GM12865 (cell line): ENCODE measurements at places on chromosomes 11 and 22.

- DNase-seq: no peak
Observed at GRCh38 chr11:130706572-130706971, 209.7 kb downstream of the SNX19 start.

GRCh38 chr22:38346506-38346905 lies 29.3 kb upstream of the CSNK1E start:
- no peak for DNase-seq

GRCh38 chr11:33880979-33881378 lies 10.9 kb downstream of the LMO2 start:
- DNase-seq: no peak

GRCh38 chr11:36719358-36720107 lies 121.5 kb upstream of the RAG2 start:
- DNase-seq: no peak

DNA sequence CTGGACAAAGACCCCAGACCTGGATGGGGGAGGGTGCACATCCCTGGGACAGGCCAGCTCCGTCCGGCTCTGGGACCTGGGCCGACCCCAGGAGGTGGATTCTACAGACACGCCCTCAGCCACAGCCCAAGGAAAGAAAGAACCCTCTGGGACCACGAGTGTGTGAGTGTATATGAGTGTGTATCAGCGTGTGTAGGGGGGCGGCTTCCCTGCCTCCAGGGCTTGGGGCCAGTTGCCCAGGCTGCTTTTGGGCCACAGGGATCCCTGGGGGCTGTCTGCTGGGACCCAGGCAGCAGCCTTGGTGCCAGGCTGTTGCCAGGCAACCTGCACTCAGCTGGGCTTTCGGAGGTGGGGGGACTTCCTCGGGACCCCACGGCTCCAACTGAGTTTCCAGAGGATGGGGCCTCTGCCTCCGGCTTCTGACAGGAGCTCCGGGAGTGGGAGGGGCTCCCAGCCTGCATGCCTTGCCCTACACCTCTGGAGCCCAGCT lies 8.9 kb downstream of the DUSP8 start:
- no peak for DNase-seq

GRCh38 chr11:78295991-78296930 lies 107.5 kb downstream of the USP35 start:
- no peak for DNase-seq

DNA sequence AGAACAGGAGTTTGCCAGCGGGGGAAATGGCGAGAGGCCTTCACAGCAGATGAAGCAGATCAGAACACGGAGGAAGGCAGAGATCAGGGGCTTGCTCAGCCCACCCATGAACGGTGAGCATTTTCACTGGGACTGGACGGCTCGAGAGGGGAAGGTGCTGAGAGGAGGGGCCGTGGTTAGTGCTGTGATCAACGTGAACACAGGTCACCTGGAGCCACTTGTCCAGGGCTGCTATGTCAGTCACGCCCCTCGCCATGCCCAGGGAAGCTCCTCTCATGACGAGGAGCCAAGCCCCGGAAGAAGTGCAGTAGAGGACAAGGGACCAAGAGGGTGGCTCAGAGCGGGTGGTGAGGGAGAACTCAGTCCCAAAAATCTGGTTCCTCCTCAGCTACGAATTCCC lies 7.0 kb downstream of the PLA2G6 start:
- no peak for DNase-seq

DNA sequence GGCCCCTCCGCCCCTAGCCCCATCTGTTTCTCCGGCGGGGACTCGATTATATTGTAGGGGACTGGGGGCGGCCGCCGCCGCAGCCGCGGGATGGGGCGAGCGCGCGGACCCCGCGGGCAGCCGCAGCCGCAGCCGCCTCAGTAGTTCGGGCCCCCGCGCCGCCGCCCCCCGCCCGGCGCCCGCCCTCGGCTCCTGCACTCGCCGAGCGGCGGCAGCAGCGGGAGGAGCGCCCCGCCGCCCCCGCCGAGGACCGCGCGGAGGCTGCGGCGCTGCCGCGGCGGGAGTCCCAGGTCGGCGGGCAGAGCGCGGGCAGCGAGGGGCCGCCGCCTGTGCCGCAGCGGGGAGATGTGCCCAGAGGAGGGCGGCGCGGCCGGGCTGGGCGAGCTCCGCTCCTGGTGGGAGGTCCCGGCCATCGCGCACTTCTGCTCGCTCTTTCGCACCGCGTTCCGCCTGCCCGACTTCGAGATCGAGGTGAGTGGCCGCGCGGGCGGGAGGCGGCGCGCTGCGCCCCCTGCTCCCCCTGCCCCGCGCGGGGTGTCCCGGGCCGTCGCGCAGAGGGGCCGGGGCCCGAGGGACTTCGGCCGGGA lies at the start of gene CECR2:
CECR2 (plus strand) TSS at position 22 of the 587 bp plus-strand sequence; CDS start at position 346, 324 bp downstream.
- DNase-seq: peak; percentile 24

DNA sequence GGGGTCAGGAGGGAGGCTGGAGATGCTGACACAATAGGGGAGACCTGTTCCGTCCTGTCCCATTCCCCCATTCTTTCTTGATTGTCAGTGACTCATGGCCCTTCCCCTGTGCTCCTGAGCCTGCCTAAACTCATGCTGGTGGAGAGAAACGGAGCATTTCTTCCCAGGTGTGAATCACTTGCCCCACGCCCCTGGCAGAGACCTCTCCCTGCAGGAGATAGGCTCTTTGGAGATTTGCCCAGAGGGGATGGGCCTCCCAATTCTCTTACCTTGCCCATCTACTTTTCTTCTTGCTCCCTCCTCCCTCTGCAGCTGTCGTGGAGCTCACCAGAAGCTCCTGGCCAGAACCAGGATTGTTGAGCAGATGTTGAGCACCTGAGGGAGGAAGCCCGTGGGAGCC lies 121.9 kb upstream of the OR9Q1 start:
- no peak for DNase-seq

GRCh38 chr11:130689222-130689908 lies 226.9 kb downstream of the SNX19 start:
- no peak for DNase-seq

GRCh38 chr11:123682696-123683410 lies 28.4 kb upstream of the SCN3B start:
- DNase-seq: no peak

DNA sequence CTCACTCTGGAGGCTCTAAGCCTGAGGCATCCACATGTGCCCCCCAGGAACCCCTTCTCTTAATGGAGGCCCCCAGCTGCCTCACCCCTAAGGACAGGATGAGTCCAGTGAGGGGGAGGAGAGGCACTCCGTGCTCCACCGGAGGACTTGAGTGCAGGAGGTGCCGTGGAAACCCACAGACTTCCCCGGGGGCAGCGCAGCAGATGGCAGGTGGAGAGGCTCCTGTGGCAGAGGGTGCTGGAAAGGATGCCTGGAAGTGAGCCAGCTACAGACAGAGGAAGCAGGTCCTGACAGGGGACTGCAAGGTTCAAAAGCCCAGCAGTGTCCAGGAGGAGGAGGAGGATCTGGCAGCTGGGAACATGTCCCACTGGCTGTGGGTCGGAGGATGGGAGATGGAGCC lies 1384.0 kb downstream of the TBC1D22A start:
- DNase-seq: no peak

GRCh38 chr22:21451545-21452520 lies 15.4 kb upstream of the TMEM191C start:
- no peak for DNase-seq

DNA sequence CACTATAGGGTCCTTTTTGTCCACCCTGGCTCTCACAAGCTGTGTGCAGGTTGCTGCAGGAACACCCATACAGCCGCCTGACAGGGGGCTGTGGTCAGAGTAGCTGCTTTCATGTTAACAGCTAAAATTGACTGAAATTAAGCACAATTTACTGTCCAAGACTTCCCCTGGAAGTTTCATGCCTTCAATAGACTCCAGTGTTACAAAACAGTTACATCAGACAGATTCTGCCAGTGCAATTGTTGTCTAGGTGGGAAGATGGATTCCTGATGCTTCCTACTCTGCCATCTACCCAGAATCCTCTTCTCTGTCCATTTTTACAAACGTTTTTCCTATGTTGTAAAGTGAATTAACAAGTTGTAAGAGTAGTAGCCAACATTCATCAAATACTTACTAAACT lies 5.3 kb upstream of the TSKU start:
- DNase-seq: no peak

DNA sequence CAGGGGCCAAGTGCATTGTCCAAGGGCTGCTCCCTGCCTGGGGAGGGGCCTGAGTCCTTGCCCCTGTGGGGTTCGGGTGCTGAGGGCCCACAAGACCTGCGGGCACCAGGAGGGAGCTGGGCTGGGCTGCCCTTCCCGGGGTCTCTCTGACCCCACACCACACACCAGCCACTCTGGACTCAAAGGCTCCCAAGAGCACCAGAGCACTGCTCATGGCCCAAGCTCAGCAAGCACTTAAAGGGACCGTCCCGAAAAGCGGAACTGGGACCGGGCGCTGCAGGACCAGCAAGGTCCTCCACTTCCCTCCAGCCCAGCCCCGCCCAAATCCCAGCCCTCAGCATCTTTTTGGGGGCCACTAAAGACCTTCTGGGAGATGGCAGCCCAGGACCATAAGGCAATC lies 5.3 kb downstream of the LSP1 start:
- DNase-seq: no peak

- no peak for DNase-seq
Observed at GRCh38 chr11:15622231-15622890, 507.6 kb downstream of the INSC start.

DNA sequence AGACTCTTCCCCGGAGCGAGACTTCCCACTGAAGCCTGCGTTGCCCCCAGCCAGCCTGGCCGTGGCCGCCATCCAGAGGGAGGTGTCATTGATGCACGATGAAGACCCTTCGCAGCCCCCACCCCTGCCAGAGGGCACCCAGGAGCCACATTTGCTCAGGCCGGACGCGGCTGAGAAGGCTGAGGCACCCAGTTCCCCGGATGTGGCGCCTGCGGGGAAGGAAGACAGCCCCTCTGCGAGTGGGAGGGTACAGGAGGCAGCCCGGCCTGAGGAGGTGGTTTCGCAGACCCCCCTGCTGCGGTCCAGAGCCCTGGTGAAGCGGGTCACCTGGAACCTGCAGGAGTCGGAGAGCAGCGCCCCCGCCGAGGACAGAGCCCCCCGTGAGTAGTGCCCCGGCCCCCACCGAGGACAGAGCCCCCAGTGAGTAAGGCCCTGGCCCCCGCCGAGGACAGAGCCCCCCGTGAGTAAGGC lies 6.4 kb downstream of the IRF7 start:
- no peak for DNase-seq

DNA sequence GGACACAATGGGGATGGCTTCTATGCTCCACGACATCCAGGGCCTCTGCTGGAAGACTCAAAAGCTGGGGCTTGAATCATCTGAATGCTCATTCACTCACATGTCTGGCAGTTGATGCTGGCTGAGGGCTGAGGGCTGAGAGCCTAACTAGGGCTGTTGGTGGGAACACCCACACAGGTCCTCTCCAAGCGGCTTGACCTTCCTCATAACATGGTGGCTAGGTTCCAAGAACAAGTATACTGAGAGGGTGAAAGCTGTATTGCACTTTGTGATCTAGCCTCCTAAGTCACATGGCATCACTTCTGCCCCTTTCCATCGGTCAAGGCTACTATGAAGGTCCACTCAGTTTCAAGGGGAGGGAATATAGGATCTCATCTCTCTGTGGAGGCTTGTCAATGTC lies 7.5 kb downstream of the TMEM151A start:
- no peak for DNase-seq

GRCh38 chr11:11935536-11935935 lies 72.9 kb downstream of the DKK3 start:
- DNase-seq: no peak

DNA sequence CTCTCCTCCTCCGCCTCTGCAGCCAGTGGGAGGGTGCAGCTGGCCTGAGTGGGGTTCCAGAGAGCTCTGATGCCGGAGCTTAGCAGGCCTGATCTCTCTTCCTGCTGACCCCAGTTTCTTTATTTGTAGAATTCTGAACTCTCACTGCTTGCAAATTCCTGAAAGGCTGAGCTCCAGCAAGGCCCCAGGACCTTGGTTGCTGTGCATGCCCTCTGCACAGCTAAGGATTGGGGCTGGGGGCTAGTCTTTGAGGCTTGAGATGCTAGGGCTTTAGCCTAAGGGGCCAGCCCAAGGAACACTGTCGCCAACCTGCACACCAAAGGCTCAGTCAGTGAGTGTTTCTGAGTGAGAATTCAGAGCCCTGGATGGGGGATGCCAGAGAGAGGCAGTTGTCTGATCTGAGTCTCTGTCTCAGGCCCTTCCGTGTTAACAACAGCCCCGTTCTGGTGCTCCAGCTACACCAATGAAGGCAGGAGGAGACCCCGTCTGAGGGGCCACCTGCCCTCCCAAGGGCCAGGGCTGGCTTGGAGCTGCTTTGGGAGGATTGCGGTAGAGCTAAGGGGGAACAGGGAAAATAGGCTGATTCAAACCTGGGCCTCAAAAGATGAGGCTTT lies 106.0 kb upstream of the LMO1 start:
- DNase-seq: no peak

DNA sequence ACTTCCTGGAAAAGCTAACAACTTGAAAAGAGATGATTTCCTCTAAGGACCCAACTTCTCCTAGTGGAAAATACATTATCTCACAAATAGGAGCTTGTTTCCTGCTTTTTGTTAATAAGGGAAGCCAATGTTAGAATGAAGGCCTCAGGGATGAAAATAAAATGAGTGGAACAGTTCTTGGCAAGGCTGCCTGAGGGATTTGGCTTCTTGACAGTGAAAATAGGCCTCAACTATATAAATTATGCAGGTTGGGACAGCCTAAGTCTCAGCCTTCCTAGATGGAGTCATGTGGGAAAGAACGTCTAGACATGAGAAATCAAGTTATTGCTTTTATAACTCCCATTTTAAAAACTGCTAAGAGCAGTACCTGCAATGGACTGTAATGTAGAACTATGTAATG lies 92.8 kb upstream of the FIBIN start:
- DNase-seq: no peak

DNA sequence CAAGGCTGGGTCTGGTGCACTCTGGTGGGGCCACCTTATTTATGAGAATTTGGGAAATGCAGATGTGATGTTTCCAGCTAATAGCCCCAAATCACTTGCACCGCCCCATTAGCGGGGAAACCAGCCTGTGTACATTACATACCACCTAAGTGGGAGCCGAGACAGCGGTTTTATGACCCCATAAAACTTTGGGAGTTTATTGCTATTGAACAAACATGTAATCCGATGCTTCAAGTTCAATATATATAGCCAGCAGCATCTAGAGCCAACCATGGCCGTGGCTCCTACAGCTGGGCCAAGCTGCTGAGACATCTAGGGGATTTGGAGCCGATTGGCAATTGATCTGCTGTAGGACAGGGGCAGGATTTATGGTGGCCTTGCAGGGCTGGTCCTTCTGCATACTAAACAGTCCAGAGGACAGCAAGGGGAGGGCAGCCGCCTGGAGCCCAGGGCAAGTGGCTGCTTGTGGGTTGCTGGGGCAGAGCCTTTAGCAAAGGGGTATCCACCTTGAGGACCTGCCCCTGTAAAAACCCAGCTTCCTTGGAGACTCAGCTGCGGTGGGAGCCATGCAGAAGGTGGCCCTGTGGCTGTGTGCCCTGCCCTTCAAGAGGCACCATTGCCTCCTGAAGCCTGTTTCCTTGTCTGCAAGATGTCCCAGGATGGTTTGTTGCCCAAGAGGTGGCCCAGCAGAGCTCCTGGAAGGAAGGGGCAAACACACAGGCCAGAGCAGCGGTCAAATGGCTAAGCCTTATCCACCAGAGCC lies 47.9 kb upstream of the CCDC188 start:
- no peak for DNase-seq

- no peak for DNase-seq
Observed at GRCh38 chr11:16607675-16608644, 130.5 kb upstream of the C11orf58 start.
